ENCODE measurements at places on chromosomes 5 and 9.

- DNase-seq: no peak
Measured at GRCh38 chr9:35538361-35539234, 48.7 kb downstream of the RUSC2 start.

GRCh38 chr9:77435277-77435676, 212.8 kb downstream of the GNA14 start:
- DNase-seq: no peak

- no peak for DNase-seq
Measured at GRCh38 chr5:43427306-43427705, 15.1 kb upstream of the CCL28 start.

DNA sequence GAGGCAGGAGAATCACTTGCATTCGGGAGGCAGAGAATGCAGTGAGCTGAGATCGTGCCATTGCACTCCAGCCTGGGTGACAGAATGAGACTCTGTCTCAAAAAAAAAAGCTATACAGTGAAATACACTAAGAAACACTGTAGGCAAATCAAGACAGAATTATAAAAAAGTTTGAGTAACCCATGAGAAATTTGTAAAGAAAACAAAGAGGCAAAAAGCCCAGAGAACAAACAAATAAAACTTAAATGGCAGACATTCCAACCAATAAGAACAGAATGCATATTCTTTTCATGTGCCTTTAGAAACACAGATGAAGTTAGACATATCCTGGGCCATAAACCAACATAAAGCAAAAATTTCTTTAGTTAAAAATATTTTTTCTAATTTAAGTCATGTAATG, 30.6 kb downstream of the ZNF169 start:
- no peak for DNase-seq

- DNase-seq: no peak
Measured at GRCh38 chr5:74603376-74603775, 37.2 kb downstream of the ENC1 start.

DNA sequence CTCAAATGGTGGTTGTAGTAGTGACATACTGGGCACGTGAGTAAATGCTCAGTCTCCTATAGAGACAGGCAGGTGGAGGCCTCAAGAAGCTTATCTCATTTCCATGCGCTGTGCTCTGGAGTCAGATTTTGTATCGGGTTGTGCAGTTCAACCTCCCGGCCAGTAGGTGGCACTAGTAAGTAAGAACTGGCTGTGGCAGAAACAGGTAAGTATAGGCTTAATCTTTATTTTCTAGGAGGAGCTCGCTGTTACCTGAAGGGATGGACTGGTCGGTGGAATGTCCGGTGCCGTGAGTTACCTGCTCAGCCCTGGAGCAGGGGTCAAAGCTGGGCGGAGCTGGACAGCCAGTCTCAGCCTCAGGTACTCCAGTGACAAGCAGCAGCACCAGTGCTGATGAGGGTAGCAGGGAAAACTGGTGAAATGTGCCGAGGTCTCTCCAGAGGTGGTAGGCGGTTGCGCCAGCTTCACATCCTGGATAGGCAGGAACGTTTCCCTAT, 880.1 kb upstream of the SEMA6A start:
- no peak for DNase-seq

All from GF-D8 (cell line).